ENCODE measurements at places on chromosomes 6 and 20.

GRCh38 chr20:58075586-58076345, 152.7 kb downstream of the ANKRD60 start:
- DNase-seq, result no peak

DNA sequence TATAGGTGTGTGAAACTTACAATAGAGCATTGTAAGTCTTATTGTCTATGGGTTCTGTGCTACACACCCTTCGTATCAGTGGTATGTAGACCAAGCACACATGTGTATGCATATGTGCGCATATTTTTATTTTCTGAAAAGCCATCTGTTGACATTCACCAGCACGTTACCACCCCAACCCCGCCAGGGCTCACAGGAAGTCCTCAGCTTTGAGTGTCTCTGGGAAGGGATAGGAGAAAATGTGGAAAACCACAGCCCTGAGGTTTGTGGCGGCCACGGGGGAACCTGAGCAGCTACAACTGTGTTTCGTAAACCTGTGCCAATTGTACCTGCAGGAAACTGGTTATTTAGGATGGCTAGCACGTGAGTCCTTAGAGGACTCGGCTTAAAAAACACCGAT, 123.3 kb upstream of the PHACTR3 start:
- no peak for DNase-seq

GRCh38 chr6:72850469-72850868, 228.6 kb downstream of the KCNQ5 start:
- DNase-seq, result no peak

DNA sequence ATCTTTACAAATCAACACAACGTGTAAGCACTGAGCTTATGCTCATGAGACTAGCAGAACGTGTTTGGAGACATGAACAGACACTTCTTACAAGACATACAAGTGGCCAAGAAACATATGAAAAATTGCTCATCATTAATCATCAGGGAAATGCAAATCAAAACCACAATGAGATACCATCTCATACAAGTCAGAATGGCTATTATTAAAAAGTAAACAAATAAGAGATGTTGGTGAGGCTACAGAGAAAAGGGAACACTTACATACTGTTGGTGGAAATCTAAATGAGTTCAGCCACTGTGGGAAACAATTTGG, 327.9 kb upstream of the SOX4 start:
- no peak for DNase-seq

DNA sequence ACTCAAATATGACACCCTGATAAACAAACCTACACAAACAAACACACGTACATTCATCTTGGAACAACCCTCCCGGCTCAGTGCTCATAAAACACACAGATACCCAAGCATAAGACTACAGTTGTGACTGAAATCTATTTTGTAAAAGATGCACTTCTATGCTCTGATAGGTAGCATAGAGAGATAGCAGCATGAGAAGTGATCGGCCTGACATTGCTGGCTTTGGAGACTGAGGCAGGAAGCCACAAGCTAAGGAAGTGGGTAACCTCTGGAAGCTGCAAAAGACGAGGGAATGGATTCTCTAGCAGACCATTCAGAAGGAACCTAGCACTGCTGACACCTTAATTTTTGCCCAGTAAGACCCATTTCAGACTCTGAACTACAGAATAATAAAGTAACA, 1.6 kb upstream of the RNF39 start:
- no peak for DNase-seq

DNA sequence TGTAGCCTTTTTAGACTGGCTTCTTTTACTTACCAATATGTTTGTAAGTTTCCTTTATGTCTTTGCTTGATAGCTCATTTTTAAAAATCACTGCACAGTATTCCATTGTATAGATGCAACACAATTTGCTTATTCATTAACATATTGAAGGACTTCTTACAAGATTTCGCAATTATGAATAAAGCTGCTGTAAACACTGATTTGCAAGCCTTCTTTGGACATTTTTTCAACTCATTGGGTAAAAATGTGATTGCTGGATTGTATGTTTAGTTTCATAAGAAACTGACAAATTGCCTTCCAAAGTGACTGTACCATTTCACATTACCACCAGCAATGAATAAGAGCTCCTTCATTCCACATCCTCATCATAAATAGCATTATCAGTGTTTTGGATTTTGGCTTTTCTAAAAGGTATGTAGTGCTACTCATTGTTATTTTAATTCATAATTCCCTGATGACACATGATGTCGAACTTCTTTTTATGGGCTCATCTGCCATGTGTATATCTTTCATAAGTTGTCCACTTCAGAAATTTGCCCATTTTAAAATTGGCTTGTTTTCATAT, 80.7 kb downstream of the TFAP2B start:
- DNase-seq, result no peak

- no peak for DNase-seq
Observed at GRCh38 chr6:41781366-41781730, 766 bp downstream of the PRICKLE4 start.

- DNase-seq, result no peak
Observed at GRCh38 chr6:149701714-149702113, 16.2 kb downstream of the LATS1 start.

GRCh38 chr6:132919045-132919860, 104.9 kb downstream of the RPS12 start:
- DNase-seq, result no peak

DNA sequence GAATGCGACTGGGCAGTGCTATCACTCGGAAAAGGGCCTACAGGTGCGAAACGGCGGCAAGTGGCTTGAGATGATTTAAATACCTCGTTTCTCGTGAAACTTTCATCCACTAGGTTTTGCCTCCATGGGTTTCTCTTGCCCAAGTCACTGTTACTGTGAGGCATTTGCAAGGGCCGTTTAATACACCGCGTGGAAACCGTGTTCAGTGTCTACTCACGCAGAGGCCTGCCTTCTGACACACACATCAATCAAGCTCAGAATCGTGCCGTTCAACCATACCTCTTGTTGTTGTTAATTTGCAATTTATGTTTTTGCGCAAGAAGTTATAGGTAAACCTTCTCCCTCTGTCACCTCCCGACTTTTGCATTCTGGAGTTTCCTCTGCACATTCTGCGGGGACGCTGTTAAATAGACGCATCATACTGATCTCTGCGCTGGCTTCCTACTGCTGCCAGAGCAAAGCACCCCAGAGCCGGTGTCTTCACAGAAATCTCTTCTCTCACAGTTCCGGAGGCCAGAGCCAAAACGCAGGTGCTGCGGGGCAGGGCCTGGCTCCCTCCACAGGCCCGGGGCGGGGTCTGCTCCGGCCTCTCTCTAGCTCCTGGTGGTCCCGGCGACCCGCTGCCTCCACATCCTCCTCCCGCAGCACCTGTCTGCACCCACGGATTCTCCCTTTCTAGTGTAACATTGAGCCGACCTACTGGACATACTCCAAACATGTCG, 251.4 kb downstream of the SMOC2 start:
- no peak for DNase-seq

DNA sequence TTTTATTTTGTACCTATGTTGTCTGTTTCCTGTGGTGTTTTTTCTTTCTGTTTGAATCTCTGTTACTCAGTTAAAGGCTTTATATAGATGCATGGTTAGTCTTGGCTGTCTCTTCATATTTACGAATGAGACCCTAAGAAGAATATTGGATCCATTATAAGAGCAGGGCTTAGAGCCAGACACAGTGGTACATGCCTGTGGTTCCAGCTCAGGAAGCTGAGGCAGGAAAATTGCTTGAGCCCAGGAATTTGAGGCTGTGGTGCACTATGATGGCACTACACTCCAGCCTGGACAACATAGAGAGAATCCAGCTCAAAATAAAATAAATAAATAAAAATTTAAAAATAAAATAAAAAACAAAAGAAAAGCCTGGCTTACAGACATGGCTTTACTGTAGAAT, 211.1 kb downstream of the SOD2 start:
- DNase-seq, result no peak

DNA sequence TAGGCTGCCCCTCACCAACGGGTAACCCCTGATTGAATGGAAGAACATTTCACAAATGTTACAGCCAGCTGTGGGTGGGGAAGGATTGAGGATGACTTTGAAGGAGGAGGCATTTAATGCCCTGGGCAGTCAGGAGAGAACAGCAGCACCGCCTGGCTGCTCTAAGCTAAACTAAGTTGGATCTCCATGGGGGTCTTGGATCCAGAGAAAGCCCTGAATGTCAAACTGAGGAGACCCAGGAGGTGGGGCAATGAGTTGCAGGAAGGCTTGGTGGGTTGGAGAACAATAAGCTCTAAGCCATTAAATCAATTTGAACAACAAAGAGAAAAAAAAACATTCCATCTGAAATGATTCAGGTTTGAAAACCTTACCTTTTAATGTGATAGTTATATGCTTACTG, 35.4 kb downstream of the TMX4 start:
- no peak for DNase-seq

GRCh38 chr20:11745145-11745544, 172.5 kb upstream of the BTBD3 start:
- DNase-seq, result no peak

DNA sequence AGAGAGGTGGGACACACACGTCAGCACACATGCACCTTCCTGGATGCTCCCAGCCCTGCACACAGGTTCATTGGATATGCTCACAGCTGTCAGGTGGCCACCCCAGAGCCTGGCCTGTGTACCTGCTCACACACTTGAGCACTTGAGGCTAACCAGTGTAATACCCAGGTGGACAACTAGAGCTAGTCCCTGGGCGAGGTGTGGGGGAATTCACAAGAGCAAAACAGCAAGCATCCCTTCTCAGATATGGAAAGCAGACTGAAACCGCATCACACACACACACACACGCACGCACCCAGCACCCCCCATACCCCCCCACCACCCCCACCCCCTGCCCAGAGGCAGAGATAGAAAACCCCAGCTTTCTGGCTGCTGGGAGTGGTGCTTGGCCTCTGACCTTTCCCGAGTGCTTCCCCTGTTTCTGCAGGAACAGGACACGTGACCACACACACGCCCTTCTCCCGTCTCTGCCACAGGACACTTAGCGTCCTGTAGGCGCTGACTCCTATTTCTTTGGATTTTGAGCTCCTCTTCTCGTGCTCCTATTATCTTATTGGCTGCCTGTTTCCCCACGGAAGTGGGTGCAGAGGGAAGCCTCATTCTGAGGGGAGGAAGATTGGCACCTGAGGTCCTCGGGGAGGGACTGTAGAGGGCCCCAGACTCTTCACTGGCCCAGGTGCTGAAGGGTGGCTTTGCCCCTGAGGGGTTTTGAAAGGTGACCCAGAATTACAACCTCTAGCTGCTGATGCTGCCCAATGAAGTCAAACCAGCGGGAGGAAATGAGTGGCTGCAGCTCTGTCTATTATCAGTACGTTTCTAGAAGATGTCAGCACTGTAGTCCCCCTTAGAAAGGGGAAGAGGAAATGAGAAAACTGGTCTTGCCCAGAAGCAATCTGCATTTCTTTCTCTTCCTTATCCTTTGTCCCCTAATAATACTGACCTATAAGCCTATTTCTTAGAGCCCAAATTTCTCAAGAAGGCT, 65.8 kb downstream of the SYTL3 start:
- no peak for DNase-seq

DNA sequence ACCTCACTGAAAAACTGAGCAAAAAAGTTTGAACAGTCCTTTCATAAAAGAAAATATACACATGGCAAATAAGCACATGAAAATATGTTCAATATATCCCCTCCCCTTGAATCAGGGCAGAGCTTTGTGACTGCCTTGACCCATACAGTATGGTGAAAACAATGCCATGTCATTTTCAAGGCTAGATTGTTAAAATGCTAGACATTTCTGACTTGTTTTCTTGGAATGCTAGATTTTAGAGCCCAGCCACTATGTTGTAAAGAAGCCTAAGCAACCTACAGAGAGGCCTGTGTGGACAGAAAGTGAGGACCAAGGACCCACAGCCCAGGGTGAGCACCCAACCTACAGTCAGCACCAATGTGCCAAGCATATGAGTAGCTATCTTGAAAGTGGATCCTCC, 17.1 kb upstream of the ASF1A start:
- no peak for DNase-seq

DNA sequence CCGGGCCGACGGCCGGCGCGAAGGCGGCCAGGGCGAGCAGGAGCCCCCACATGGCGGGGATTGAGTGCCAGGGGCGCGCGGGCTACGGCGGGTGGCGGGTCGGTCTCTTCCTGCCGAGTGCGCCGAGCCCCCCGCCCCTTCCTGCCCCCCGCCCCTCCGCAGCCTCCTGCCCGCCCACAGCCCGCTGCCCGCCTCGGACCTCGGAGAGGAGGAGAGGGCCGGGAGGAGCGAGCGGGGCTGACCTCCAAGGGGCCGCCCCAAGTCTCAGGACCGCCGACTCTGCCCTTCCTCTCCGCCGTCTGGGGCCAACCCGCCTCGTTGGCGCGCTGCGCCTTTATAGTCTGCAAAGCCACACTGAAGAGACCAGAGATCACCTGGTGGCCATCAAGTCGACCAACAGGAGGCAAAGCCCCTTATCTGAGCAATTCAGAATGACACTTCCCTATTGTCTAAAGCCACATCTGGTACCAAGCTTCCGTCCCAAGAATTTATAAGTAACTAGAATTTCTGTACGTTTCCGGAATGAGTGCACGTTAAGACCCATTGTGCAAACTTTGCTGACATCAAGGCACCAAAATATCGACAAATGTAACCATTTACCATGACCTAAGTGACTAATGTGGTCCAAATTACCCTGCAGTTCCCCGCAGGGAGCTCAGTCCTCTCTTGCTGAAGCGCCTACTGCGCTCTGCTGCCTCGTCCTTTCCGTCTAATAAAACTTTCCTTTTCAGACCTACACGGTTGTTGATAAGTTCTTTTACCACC, at the start of gene CPXM1:
TSS of gene CPXM1 (minus strand) at position 107 of the 765 bp plus-strand sequence. CDS start at position 52, 55 bp downstream.
- no peak for DNase-seq

DNA sequence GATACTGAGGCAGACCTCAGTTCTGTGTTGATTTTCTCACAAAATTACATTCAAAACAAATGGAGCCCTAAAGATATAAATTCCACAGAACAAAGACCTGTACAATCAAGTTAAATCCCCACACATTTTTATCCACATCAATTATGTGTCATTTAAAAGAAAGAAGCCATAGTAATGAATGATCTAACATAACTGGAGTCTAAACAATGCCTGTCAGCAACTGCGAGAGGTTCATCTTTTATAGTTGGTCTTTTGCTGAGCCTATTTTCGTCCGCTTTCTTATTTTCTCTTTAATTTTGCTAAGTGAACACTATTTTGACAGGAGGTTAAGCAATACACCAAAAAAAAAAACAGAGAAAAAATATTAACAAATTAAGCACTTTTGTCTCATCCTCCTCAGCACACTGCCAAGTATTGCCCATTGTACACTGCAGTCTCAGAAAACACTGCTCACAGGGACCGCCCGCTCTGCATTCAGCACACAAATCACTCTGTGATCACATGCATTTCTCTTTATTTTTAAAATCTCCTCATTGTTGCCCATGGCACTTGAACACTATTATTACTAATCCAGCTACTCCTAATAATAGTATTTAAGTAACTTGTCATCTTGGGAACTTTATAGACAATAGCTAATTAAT, 140.8 kb downstream of the BTBD9 start:
- no peak for DNase-seq

- DNase-seq, result no peak
Observed at GRCh38 chr20:57793421-57793820, 83.6 kb upstream of the PMEPA1 start.

- no peak for DNase-seq
Observed at GRCh38 chr20:33037456-33037855, 6.0 kb downstream of the BPIFB6 start.

GRCh38 chr6:142975365-142975764, 30.4 kb upstream of the HIVEP2 start:
- DNase-seq, result no peak
